ENCODE measurements at places on chromosomes 7 and 10. TPM values are rescaled to one million over a fixed set of nuclear protein-coding genes. Genes with fewer than 3 reads are reported as not detected.

DNA sequence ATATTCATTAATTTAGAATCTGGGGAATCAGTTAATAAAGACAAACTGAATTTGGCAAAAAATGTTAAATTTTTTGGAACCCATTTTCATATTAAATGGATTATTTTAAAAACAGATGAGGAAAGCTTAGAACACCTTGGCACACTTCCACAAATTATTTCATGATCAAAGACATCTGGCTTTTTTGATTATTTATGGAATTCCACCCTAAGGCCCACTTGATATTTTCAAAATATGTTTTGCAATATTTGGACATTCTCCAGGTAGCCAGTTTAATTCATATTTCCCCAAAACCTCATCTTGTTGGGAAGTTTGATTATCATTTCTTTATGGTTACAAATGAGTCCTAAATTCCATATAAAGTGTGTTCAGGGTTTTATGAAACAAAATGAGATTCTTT, 129.9 kb downstream of the DOCK4 start:
- H3K36me3 ChIP-seq = no peaks in the 10 kb centered on the region
- H3K4me1 ChIP-seq = no peaks in the 10 kb centered on the region
- H3K4me3 ChIP-seq = no peak overlapping the region
- DNase-seq = no peak
- no peak overlapping the region for H3K27ac ChIP-seq

DNA sequence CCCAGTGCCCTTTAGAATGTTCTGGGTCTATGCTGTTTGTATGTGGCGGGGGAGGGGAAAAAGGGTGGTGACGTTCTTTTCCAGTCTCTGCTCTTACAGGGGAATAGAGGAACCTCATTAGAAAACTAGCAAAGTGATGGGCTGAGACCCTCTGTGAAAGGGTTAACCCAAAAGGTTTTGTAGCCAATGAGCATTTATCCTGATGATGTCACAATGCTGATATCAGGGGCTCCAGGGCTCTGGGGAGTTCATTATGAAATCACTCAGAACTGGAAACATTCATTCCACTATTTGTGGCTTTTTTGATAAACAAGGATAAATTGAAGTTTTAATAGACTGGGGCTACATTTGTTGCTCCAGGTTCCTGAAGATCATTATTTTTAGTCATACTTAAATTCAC, 71.7 kb downstream of the ARID5B start:
- no peak overlapping the region for H3K4me3 ChIP-seq
- no peaks in the 10 kb centered on the region for H3K36me3 ChIP-seq
- H3K27me3 ChIP-seq = no peaks in the 10 kb centered on the region
- peaks cover 8% of the 10 kb centered on the region for H3K4me1 ChIP-seq
- no peak for DNase-seq

DNA sequence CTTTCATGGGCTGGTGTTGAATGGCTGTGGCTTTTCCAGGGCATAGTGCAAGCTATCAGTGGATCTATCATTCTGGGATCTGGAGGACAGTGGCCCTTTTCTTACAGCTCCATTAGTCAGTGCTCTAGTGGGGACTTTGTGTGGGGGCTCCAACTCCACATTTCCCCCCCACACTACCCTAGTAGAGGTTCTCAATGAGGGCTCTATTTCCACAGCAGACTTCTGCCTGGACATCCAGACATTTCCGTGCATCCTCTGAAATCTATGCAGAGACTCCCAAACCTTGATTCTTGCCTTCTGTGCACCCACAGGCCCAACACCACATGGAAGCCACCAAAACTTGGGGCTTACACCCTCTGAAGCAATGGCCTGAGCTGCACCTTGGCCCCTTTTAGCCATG, 208.3 kb upstream of the MKLN1 start:
- no peak for DNase-seq
- no peaks in the 10 kb centered on the region for H3K36me3 ChIP-seq
- H3K4me3 ChIP-seq = no peak overlapping the region
- no peaks in the 10 kb centered on the region for H3K4me1 ChIP-seq
- H3K27me3 ChIP-seq = no peaks in the 10 kb centered on the region
- H3K27ac ChIP-seq = no peak overlapping the region

GRCh38 chr10:129491123-129491734, 24.2 kb downstream of the MGMT start:
- no peaks in the 10 kb centered on the region for H3K27me3 ChIP-seq
- no peaks in the 10 kb centered on the region for H3K36me3 ChIP-seq
- no peak overlapping the region for H3K27ac ChIP-seq
- no peaks in the 10 kb centered on the region for H3K4me1 ChIP-seq
- H3K4me3 ChIP-seq = no peak overlapping the region
- DNase-seq = no peak

DNA sequence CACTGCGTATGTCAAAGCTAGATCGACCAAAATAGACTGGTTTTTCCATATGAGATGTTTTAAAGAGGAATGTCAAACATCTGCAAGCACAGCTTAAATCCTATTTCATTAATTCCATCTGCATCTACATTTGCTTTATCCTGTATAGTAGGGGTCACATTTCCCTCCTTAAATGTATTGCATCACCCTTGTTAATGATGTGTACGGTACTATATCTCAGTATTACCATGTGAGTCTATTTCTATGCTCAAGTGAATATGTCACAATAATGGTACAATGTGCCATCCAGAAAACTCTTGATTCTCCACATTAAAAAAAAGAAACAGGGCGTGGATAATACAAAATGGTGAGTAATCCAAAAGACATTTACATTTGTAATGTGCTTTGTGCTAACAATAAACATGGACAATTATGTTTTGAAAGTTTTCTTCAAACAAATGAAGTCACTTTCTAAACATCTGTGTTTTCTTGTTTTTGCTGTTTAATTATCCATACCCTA, 56.6 kb downstream of the TWIST1 start:
- no peaks in the 10 kb centered on the region for H3K4me1 ChIP-seq
- no peak overlapping the region for H3K27ac ChIP-seq
- no peaks in the 10 kb centered on the region for H3K36me3 ChIP-seq
- no peak for DNase-seq
- no peaks in the 10 kb centered on the region for H3K27me3 ChIP-seq

- peak; percentile 7 for DNase-seq
- H3K27ac ChIP-seq = no peak overlapping the region
- H3K4me3 ChIP-seq = no peak overlapping the region
- H3K36me3 ChIP-seq = no peaks in the 10 kb centered on the region
Observed at GRCh38 chr7:45702751-45703150, 128.6 kb downstream of the ADCY1 start.

ZNHIT1 gene
- 37.0 TPM for total RNA-seq
